Smooth muscle cell of the pulmonary artery (primary cell): ENCODE measurements at places on chromosomes 12 and 14. TPM values are rescaled to one million over a fixed set of nuclear protein-coding genes. Genes with fewer than 3 reads are reported as not detected.

Gene HCFC2
- 22.8 and 30.8 TPM in 2 replicates for total RNA-seq

Gene LEMD3
- 21.8 and 27.8 TPM in 2 replicates for total RNA-seq

Gene CACNA2D4
- total RNA-seq: 0.07 and 1.5 TPM in 2 replicates

Gene NFATC4
- total RNA-seq: 56.5 and 76.4 TPM in 2 replicates

Gene MUCL1
- total RNA-seq: not detected in 2 replicates

Gene IL22
- not detected in 2 replicates for total RNA-seq

Gene CHGA
- not detected in 2 replicates for total RNA-seq

Gene PAPLN
- total RNA-seq: 2.5 and 3.2 TPM in 2 replicates
